Stimulated activated CD4-positive, alpha-beta T cell treated with anti-CD3 and anti-CD28 coated beads, Interleukin-2, amount 100 ng/mL, for 48 hours (primary cell): ENCODE measurements at places on chromosomes 5 and 9.

GRCh38 chr5:139872851-139873794 is 77.5 kb downstream of the PSD2 start:
- no peak for DNase-seq

DNA sequence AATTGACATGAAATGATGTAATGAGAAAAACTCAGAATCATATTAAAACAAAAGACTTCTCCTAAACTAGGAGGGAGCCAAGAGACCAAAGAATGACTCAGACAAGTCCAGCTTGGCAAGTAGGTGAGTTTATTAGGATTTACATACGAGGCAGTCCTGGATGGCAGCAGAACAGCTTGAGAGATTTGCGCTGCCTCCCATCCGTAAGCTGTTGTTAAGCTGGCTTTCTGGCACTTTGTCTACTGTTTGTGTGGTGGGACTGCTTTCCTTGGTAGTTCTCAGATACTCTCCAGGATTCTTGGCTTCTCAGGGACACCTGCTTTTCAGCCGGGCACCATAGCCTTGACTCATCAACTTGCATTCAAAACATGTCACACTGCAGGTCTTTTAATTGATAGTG is 57.6 kb downstream of the COX7C start:
- no peak for DNase-seq

GRCh38 chr5:111932199-111932598 is 175.2 kb upstream of the NREP start:
- no peak for DNase-seq

DNA sequence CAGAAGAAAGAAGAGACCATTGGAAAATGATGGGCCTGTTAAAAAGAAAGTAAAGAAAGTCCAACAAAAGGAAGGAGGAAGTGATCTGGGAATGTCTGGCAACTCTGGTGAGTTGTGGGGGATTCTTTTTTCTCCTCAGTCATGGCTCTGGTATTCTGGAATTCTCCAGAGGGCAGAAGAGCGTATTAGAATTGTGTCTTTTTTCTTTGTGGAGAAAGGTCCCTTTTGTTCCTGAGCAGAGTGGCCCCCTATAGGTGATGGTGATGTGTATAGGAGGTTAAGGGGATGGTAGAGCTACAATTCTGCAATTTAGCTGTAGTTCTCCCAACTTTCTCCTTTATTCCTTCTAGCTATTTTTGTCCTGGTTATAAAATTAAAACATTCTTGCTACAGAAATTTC is 1.6 kb upstream of the DHFR start:
- DNase-seq, result no peak

GRCh38 chr5:137565450-137565849 is 66.3 kb upstream of the SPOCK1 start:
- DNase-seq, result no peak

- peak; percentile 19 for DNase-seq
These were observed 313 bp downstream of the BRIX1 start for GRCh38 chr5:34915856-34916192.

GRCh38 chr5:179326122-179326927 is 18.9 kb downstream of the ADAMTS2 start:
- DNase-seq, result no peak

DNA sequence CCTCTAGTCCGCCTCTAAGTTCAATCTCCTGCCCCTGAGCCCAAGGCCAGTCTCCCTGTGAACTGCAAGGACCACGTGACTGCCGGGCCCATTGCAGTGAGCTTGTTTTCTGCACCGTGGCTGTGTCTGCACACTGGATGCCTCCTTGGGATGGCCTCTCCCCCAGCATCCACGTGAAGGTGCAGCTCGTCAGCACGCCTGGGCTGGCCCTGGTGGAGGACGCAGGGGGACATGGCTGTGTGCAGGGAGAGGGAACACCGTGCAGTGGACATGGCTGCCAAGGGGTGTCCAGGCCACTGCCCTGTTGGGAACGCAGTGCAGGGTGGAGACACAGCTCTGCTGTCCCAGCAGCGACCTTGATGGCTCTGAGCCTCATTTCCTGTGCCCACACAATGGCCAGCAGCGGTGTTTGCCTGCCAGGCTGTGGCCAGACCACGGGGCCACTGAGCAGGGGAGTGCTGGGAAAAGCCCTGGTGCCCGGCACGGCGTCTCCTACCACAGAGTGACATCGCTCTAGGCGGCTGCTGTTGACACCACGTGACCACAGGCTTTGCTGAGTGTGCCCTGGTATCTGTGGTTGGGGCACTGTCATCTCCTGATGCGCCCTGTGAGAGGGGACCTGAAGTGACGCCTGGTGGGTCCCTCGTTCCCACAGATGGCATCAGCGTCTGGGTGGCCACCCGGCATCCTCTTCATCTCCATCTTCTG is 26.9 kb upstream of the EXOC3 start:
- no peak for DNase-seq

- no peak for DNase-seq
These were observed 44.1 kb downstream of the CCL28 start for GRCh38 chr5:43367909-43368669.

GRCh38 chr5:133698646-133699526 is 86.5 kb upstream of the FSTL4 start:
- DNase-seq, result no peak

DNA sequence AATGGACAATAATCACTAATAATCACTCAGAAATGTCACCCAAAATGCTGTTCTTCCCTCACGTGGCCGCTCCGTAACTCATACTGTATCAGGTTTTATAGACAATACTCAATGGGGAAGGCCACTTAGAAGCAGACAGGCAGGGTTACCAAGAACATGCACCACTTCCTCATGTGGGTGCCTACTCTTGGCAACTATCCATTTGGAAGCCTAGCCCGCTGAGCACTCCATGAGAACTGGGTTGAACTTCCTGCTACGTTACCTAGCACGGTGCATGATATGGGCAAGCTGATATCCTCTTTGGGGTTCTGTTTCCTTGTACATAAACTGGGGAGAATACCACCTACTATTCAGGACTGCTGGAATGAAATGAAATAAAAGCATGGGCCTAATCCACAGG is 14.3 kb downstream of the DAP start:
- DNase-seq, result no peak

DNA sequence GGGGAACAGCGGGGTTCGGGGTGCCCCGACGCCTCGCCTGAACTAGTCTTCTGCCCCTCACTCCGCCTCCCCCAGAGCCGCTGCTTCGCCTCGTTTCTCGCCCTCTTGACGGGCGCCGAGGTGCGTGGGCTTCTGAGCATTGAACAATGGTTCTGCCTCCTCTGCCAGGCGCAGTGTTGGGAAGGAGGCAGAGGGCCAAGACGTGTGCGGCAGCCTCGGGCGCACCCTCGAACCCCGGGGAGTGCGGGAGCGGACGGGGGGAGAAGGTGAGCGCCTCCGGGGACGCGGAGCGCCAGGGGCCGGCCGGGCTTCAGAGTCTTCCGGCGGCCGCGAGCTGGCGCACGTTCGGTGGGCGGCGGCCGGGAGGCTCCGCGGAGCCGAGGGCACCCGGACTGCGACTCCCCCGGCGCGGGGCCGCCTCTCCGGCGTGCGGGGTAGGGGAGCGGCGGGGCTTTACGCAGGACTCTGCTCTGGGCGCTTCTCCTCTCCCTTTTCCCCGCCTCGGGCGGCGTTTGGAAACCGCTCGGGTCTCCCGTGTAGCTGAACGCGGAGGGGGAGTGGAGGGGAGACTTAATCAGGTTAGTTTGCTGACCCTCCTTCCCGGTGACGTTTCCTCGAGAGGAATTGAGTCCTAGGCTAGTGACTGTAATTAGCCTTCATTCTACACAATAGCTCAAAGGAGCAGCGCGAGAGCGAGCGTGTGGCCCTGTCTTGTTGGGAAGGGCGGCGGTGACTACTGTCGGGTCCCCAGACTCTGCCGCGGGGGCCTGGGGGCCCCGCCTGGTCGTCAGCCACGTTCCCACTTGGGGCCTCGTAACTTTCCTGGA is 1.1 kb downstream of the VLDLR start:
- DNase-seq, result peak; percentile 16

DNA sequence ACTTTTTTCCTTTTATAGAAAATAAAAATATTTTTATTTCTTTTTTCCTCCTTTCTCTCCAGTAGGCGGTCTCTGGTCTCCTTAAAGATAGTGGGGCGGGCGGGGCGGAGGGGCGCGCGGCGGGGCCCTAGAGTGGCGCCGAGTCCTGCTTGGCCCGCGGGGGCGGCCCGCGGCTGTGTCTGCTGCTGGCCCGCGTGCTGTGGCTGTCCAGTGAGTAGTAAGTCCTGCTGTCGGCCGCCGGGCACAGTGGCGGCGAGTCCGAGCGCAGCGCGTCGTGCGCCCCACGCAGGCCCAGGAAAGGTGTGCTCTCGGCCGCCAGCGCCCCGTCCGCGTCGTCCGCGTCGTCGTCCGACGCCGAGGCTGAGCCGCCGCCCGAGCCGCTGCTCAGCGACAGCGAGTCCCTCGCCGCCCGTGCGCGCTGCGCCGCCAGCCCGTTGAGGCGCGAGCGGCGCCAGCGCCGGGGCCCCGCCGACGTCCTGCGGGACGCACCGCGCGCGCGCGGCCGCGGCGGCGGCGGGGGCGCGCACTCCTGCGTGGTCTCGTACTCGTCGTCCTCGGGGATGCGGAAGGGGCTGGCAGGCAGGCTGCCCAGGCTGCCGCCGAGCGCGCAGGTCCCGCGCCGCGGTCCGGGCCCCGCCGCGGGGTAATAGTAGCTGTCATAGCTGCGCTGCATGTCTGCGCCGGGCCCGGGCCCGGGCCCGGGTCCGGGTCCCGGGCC is 52.3 kb downstream of the PSD2 start:
- DNase-seq, result peak; percentile 70

DNA sequence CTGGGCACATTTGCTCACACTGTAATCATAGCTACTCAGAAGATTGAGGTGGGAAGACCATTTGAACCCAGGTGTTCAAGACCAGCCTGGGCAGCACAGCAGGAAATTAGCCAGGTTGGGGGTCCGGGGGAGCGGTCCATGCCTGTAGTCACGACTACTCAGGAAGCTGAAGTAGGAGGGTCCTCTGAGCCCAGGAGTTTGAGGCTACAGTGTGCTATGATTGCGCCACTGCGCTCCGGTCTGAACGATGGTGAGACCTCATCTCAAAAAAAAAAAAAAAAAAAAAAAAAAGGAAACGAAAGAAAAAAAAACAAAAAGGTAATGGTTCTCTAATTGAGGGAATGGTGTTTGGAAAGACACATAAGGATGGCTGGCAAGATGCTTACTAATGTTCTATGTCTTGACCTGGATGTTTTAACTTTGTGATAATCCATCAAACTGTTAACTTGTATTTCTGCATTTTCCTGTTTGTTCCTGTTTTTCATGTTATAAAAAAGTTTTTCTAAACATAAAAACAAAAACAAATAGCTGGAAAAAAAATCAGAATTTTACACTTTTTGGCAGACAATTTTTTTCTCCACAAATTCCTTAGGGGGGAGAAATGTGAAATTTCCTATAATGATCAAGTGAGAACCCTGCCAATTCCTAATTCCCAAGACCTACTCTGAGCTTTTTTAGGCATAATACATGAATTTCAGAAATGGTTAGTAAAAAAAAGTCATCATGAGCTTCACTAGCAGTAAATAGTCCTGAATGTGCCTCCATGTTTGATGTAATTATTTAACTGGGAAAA is 96.9 kb downstream of the DENND1A start:
- no peak for DNase-seq

GRCh38 chr9:33476503-33476902 is 2.8 kb upstream of the NOL6 start:
- no peak for DNase-seq

DNA sequence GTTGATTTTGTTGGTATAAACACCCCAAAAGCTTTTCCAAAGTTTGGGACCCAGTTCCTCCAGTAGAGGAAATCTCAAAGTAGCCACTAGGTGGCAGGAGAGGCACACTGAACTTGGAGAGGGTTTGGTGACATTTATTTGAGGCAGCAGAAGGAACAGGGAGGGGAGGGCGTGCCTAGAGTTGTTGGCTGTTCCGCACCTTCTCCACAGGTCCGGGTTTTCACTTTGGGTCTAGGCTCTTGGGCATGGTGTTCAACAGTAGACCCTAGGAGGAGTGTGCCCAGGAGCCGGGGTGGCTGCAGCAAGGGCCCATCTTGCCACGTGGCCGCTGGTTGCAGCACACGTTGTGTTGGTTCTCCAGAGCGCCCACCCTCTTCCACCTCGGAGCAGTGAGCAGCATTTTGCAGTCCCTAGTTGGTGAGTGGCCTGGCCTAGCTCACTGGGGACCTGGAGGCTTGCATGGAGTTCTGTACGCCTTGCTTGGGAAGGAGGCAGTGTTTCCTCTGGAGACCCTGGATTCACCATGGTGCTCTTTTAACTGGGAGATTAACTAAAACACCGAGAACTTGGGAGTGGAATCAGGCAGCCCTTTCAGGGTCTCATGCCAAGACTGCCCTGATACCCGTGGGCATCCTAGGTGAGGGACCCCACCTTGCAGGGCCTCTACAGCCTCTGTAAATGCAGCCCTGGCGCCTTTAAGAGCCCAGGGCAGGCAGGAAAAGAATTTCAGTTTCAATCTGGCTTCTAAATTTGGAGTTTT is 28.2 kb downstream of the PTPA start:
- peak; percentile 72 for DNase-seq

- DNase-seq, result no peak
These were observed 381.5 kb upstream of the MPDZ start for GRCh38 chr9:13661014-13661413.

DNA sequence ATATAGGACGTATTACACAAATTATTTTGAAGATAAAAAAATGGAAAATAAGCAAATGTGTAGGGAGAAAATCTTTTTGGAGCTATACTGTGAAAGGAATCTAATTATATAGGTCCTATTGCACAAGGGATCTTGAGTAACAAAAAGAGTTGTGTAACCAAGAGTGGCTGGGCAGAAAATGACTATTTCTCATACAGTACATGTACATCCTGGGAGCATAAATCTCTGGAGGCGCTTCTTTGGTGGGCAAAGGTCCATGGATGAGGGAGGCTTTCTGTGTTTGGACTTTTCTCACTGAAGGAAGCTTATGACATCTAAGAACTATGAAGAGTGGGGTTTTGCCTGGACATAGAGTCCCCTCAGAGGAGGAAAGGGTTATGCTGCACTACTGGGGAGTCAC is 29.8 kb downstream of the ANKS6 start:
- no peak for DNase-seq

DNA sequence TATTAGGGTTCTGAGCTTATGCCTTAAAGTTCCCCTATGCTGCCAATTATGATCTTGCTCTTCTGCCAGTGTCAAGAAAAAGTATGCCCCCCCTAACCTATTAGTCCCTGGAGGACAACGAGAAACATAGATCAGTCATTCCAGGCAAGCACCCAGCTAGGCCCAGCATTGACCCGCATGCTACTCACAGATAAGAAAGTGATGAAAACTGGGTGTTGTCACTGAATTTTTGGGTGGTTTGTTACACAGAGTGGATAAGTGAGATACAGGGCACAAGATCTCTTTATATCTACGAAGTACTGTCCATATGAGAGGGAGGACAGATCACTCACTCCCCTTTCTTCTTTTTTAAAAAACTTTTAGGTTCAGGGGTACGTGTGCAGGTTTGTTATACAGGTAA is 6.4 kb upstream of the TEX48 start:
- no peak for DNase-seq

DNA sequence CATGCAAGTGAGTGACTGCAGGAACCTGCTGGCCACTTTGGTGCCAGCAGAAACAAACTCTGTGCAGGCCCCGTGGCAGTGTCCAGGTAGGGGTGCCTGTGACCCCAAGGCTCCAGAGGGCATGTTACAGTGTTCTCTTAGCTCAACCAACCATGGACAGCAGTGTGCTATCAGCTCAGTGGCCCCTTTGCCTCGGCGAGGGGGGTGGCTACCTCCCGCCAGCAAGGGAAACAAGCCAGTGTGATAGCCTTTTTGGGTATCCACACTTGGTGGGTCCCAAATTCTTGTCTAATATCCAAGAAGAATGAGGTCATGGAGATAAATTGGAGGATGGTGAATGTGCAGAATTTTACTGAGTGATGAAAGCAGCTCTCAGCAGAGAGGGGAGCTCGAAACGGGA is 298.6 kb upstream of the SLC30A5 start:
- no peak for DNase-seq
